ENCODE measurements at places on chromosomes 4 and X.
A peak's percentile ranks its signal among the peaks of the same experiment; 100 is the strongest.

DNA sequence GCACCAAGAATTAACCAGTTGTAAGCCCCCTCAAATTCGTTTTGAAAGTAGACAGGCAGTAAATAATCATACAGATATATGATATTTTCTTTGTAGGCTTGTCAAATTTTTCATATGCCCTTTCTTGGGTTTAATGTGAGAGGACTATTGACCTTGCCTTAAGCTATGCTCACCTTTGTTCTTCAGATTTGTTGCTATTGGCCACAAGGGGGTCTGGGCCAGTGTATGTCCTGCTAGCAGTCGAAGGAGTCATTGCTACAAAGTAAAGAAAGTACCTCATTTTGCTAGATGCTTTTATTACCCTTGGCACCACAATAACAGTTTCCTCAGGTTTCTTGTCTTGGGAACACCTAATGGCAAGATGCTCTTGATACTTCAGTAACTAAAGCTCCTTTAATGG, 51.7 kb downstream of the IGSF1 start:
- DNase-seq, result no peak

DNA sequence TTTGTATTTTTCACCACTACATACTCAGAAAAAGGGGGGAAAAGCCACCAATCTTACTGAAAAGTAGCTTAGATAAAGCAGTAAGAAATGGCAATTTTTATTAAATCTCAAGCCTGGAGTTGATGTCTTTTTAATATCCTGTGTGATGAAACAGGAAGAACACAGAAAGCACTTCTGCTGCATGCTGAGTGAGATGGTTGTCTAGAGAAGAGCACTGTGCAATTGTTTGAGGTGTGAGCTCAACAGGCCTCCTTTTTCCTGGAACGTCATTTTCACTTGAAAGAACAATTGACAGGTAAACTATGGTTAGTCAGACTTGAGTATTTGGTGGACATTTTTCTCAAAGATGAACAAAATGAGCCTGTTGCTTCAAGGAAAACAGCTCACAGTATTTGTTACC, 73.9 kb downstream of the RTL5 start:
- DNase-seq, result no peak

DNA sequence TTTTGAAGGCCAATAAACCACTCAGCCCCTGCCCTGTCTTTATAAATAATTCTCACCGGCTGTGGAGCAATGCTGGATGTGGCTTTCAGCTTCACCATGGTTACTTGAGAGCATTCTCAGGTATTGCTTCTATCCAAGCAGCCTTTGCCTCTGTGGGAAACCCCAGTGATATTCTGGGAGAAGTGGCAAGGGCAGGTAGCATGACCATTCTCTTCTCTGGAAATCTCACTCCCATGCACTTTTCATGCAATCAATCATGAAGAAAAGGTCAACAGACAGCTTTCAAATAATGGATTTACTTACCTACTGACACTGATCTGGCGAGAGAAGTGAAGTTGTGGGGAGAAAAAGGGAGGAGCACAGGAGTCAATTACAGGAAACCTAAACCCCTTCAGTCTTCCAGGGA, 49.5 kb downstream of the UNC5C start:
- DNase-seq, result no peak

DNA sequence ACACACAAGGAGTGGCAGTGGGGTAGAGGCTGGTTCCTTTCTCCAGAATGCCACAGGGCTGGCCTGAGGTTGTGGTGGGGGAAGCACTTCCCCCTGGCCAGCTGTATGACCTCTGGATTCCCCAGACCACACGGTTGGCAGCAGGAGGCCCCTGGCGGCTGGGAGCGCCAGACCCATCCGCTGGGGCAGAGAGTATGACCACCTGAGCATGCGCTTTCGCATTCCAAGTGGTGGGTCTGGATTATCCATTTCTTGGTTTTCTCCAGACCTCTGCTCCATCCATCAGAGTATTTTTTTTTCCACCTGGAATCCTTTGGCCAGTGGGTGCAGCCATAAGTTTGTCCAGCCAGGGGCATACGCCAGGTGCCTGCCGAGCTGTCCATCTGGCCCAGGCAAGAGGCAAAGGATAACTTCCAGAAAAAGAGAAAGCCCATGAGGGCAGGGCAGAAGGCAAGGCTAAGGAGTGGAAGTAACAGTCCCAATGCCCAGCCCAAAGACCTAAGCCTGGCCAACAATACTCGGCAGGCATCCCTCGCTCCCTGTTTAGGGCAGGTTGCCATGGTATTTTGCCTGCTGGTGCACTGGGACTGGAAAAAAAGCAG, 39.3 kb downstream of the NHSL2 start:
- no peak for DNase-seq

- DNase-seq, result no peak
Measured at GRCh38 chrX:2967998-2968909, 38.1 kb upstream of the ARSH start.

GRCh38 chr4:74230902-74231499, 73.1 kb downstream of the MTHFD2L start:
- DNase-seq, result peak; percentile 58

DNA sequence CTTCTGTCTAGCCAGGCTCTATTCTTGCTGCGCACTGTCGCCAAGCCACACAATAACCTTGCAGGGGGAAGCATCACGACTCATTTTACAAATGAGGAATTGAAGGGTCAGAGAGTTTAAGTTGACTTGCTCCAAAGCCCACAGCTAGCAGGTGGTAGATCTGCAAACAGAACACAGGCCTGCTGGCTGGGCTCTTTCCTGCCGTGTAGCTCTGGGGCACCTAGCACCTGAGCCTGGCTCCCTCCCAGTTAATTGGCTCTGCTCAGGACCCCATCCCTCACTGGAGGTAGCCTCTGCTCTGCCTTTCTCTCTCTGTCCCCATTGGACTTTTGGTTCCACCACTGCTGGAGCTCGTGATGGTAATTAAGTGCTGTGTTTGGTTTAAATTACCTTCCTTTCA, 98.5 kb downstream of the NSUN7 start:
- DNase-seq, result no peak

DNA sequence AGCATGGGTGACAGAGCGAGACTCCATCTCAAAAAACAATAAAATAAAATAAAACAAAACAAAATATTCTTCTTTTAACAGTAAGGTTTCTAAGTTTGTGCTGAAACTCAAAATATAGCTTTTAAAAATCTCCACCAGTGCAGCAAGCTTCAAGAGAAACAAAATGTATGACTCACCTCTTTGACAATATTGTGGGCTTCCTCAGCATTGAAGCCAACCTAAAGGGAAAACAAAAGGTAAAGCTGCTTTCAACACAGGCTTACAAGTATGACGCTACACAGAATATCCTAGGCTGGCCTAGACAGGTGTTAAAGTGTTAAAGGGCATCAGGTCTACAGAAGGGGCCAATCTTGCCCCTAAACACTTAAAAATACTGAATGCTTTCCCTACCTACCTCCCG, 1.2 kb downstream of the DYNLT3 start:
- DNase-seq, result no peak

- DNase-seq, result no peak
Measured at GRCh38 chr4:70630162-70630561, 1.6 kb downstream of the ENAM start.

DNA sequence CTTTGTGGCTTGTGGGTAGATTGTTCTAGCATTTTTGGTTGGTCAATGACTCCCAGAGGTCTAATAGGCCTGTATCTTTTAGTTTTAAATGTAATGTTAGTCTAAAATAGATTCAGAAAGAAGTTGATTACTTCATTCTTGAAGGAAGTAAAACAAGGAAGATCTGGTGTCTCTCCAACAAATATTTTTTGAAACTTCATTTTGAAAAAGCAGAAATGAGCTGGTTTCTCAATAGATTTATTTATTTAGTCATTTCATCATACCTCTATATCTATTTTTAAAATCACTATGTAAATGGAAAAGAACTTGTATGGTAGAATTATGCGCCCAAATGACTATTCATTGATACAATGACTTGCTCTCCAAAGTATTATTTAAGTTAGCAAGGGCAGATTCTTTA, 7.2 kb downstream of the HTR2C start:
- no peak for DNase-seq

DNA sequence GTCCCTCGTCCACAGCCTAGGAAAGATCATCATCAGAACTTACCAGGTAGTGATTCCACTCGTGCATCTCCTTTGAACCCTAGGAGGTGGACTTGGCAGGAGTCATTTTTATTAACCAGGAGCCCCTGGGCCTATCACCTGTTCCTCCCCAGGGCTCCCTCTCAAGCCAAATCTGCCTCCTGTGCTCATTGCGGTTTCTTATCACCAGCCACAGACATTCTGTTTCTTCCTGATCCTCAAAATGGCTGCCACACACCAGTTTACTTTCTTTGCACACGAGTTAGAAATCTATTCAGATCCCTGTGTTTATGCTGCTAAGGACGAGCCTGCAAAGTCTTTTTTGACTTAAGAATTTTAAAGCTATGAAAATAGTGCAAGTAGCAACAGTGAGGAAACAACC, 354.5 kb upstream of the BOD1L1 start:
- DNase-seq, result no peak

- peak; percentile 90 for DNase-seq
Measured at GRCh38 chrX:53433651-53434639, at the start of gene HSD17B10. HSD17B10 (minus strand) TSS chrX:53434370; CDS start chrX:53434345, 25 bp downstream.

DNA sequence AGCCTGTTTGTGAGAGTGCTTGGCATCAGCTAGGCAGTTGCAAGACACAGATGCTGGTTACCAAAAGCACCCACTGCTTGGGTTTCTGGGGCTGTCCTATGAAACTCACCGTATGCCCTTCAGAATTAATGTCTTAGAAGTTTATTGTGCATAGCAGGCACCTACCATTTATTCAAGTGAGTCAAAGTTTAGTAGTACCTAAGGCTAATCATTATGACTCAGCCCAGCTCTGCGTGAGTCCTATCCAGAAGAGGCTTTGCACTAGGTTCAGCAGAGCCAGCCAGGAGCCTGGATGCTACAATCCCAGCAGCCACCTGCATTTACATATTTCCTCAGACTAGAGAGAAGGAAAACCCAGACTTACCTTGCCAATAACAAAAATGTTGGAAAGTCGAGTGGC, 4.2 kb downstream of the RPS4X start:
- DNase-seq, result no peak

GRCh38 chrX:75997692-75998091, 175.2 kb upstream of the PBDC1 start:
- DNase-seq, result no peak

DNA sequence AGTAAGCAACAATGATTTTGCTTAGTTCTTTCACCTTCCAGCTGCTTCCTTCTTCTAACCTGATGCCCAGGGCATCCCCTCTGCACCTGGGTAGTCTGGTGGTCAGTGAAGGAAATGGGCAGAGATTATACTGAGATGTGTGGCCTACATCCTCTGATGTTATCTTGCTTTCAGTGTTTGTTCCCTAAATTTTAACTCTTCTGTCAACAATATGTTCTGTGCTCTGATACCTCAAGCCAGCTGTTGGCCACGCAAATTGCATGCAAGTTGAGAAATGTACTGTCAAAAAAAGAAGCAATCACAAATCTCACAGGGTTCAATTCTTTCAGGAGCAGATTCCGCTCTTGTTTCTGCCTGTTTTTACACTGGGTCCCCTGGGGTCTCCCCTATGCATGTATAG, 73.8 kb downstream of the FBXW7 start:
- DNase-seq, result peak; percentile 44

GRCh38 chr4:179941911-179942310, 2301.3 kb upstream of the TENM3 start:
- DNase-seq, result no peak

DNA sequence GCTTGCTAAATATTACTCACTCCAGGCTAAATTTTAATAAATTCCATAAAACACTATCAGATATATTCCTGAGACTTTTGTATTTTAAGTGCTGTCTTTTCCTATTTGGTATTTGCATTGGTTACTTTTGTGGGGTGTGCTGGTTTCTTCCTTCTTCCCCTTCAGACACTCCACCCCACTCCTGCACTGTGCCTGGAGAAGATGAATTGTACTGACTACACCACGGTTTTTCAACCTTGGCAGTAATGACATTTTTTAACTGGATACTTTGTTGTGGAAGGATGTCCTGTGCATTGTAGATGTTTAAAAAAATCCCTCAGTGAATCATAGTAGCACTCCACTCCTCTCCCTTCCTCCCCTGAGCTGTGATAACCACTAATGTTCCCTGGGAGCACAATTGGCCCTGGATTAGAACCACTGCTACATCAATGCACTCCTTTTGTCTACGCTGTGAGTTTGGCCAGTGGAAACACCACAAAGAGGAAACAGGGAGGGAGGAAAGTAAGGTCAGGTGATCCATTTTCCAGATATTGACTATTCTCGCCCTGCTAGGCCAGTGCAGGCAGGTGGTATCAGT, 36.3 kb downstream of the SNCA start:
- DNase-seq, result no peak

DNA sequence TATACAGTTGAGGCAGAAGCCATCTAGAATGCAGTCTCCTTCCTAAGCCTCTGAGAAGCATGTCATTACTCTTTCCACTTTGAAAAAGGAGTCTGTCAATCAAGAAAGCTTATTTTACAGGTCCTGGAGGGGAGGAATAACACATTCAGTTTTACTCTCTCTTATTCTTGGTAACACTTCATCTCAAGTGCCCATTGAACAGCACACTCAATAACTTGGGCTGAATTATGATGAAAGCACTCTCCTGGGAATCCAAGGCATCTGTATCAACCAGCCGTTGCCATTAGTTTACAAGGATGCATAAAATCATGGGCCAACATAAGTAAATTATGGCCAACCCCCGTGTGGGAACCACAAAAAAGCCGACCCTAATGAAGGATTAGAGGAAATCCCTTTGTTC, 282.4 kb downstream of the C4orf33 start:
- no peak for DNase-seq

DNA sequence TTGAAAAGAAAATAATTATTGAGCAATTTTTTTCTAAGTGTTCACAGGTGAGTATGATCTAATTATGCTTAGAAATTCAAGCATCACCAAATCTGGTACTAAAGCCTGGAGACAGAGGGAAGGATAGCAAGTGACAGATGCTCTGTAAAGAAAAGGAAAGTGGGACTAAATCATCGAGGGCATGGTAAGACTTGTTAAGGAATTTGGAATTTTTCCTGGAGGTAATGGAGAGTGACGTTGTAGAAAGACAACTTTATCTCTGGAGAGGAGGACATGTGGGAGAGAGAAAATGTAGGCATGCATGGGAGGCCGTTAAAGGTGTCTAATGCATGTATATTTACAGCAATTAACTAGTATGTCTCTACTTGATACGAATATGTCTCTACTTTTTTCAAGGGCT, 333.2 kb upstream of the ATOH1 start:
- DNase-seq, result no peak

GRCh38 chr4:144501231-144501780, 144.7 kb upstream of the HHIP start:
- DNase-seq, result no peak

- DNase-seq, result no peak
Measured at GRCh38 chr4:145539671-145540070, 58.0 kb downstream of the SMAD1 start.

DNA sequence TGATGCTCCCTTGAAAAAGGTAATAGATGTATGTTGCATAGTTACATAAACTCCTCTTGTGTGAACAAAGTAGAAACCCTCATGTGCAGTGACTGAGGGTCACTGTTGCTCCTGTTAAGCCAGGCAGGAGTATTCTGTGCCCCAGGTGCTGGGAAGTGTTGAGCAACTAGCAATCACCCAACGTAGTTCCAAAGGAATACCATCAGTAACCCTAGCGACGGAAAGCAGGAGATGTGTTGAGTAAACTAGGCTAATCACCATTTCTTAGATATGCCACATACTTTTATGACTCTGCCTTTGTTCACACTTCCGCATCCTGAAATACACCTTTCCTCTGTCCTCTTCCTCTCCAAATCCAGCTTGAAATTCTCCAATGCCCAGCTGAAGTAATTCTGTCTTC, 50.9 kb upstream of the TAB3 start:
- DNase-seq, result no peak

- no peak for DNase-seq
Measured at GRCh38 chr4:156991161-156991560, 19.6 kb upstream of the PDGFC start.

GRCh38 chr4:65798498-65799127, 128.3 kb upstream of the EPHA5 start:
- no peak for DNase-seq
